ENCODE measurements at places on chromosomes 2 and 18. TPM values are rescaled to one million over a fixed set of nuclear protein-coding genes. Genes with fewer than 3 reads are reported as not detected.

DNA sequence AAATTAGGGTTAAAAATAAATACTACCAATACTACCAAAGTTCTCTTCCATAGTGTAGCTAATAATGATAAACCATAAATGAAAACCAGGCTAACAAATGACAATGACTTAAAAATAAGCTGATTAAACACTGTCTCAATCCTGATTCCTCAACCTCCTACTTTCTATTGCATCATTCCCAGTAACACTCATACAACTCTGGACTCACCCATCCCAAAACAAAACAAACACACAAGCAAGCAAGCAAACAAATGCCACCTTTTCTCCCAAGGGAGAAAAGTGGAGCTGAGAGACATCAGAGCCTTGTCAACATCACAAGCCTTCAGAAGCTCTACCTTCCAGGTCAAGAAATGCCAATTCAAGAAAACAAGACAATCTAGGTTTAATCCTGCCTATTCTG, 620.7 kb downstream of the NYAP2 start:
- no peak for DNase-seq

DNA sequence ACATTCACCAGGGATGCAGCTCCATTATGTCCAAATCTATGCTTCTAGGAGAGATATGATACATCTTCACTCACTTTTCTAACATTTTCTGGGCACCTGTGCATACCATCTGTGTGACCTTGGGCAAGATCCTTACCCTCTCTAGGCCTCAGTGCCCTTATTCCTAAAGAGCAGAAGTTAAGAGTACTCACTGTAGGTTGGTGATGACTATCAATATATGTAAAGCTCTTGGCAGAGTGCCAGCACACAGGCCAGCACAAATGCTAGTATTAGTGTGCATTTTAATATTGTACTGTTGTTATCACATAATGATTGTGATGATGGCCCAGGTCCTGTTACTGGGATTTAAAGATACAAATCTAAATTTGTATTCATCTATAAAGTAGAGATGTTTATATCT, 199.2 kb downstream of the RAD51AP2 start:
- DNase-seq, result no peak

- no peak for DNase-seq
These were observed 11.4 kb downstream of the IL1F10 start for GRCh38 chr2:113079131-113079530.

GRCh38 chr2:85779641-85780315, 26.0 kb downstream of the ATOH8 start:
- no peak for DNase-seq

Gene CUL3
- total RNA-seq, result 77.1 TPM

Gene DNAJC5G
- not detected for total RNA-seq

Gene SERPINB13
- total RNA-seq, result not detected
